ENCODE measurements at places on chromosomes 1 and 21. TPM values are rescaled to one million over a fixed set of nuclear protein-coding genes. Genes with fewer than 3 reads are reported as not detected.
A peak's percentile ranks its signal among the peaks of the same experiment; 100 is the strongest.

SPRR2F gene
- total RNA-seq: not detected

CRNN gene
- total RNA-seq: not detected

NBPF11 gene
- total RNA-seq: 12.6 TPM

CREB3L4 gene
- total RNA-seq: 44.0 TPM

DDX59 gene
- total RNA-seq: 45.1 TPM

- no peak for DNase-seq
- no peaks in the 10 kb centered on the region for H3K36me3 ChIP-seq
- H3K4me1 ChIP-seq: no peaks in the 10 kb centered on the region
- H3K27ac ChIP-seq: no peak overlapping the region
- H3K4me3 ChIP-seq: no peak overlapping the region
Observed at GRCh38 chr1:13893409-13893821, 193.4 kb downstream of the PRDM2 start.

DNA sequence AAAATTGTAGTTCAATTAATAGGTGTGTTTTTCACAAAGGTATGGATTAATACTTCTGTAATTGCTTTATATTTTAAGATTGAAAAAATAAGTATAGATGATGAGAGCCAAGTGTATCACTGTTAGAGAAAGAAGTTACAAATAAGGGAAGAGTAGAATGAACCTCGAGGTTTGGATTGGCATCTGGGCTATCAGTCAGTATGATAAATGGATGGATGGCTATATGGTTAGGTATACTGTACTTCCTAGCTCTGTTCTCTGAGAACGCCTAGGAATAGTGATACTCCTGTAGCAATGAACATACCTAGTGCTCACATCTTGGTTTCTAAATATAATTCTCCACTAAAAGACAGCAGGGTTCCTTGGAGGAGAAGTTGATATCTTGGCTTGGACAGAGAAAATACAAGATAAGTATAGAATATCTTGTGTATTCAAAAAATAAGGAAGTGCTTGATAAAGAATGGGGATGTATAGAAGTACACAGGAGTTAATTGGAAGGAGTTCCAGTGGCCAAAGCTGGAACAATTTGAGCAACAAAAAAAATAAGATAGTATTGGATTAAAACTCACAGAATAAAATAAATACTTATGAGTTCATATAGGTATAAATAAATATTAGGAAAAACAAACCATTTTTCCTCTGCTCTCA, 12.4 kb downstream of the IPO9 start:
- H3K27me3 ChIP-seq: no peaks in the 10 kb centered on the region
- DNase-seq: no peak

DNA sequence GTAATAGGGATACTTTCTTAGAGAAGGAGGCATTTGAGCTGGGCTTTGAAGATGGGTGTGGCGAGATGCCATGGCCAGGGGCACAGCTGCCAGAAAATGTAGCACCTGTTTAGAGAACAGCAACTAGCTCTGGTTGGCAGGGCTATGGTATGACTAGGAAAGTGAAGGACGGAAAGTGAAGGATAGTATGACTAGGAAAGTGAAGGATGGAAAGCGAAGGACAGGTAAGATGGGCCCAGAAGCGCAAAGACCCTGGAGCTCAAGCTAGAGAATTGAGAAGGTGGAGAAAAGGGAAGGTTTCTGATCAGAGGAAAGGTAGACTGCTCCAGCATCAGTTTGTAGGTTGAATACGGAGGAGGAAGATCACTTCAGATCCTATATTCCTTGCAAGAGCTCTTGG, 205.4 kb downstream of the SLC35F3 start:
- H3K27me3 ChIP-seq: no peaks in the 10 kb centered on the region
- no peaks in the 10 kb centered on the region for H3K4me1 ChIP-seq
- H3K27ac ChIP-seq: no peak overlapping the region
- no peaks in the 10 kb centered on the region for H3K36me3 ChIP-seq
- no peak for DNase-seq

- no peak overlapping the region for H3K27ac ChIP-seq
- no peaks in the 10 kb centered on the region for H3K4me1 ChIP-seq
- no peak for DNase-seq
- H3K36me3 ChIP-seq: no peaks in the 10 kb centered on the region
- no peak overlapping the region for H3K4me3 ChIP-seq
Observed at GRCh38 chr1:221839321-221839720, 97.4 kb upstream of the DUSP10 start.

DNA sequence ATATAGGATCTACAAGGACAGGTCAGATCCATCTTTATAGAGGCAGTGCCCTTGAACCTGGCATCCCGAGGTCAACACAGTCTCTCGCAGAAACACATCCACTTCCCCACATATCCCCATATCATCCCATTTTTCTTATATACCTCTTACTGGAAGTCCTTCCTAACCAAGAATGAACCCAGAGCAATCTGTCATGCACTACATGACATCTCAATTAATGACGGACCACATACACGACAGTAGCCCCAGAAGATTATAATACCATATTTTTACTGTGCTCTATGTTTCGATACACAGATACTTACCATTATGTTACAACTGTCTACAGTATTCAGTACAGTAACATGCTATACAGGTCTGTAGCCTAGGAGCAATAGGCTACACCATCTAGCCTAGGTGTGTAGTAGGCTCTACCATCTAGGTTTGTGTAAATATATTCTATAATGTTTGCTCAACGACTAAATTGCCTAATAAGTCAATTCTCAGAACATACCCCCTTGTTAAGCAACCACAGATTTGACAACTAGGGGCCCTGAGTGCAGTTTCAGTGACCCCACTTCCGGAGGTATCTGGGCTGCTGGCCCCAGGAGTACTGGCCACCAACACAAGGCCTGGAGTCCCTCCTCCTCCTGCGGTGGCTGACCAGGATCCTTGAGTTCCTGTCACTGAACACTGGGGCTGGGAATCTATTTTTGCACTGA, 28.1 kb downstream of the PTPN14 start:
- peaks cover 16% of the 10 kb centered on the region for H3K4me1 ChIP-seq
- H3K4me3 ChIP-seq: no peak overlapping the region
- DNase-seq: no peak
- H3K27ac ChIP-seq: no peak overlapping the region
- no peaks in the 10 kb centered on the region for H3K36me3 ChIP-seq

DNA sequence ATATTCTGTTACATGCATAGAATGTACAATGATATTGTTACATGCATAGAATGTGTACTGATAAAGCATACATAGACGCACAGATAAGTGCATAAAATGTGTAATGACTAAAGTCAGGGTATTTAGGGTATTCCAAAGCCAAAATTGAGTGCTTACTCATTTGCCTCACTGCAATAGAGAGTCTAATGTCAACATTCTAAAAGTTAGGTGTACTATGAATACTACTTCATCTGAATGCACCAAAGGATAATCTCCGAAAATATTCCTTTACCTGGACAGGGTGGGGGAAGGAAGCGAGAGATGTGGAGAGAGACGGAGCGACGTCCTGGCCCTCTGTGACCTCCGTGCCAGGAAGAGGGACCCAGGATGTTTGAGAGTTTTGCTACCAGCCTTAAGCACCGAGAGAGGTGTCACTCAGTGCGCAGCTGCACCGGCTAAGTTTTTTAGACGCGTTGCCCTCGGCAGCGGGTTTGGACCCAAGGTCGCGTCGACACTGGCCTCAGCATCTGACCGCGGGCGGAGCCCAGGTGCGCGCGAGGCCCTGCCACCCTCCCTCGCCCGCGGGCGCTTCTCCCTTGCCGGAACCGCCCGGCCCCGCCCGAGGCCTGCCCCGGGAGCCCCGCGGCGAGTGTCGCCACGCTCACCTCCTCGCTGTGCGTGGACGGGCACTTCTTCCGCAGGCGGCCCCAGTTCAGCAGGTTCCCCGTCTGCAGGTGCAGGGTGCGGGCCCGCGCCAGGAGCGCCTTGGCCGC, 660 bp downstream of the GCLM start:
- DNase-seq: peak; percentile 87
- H3K27me3 ChIP-seq: no peaks in the 10 kb centered on the region
- H3K4me3 ChIP-seq: peak overlapping the region; percentile 79

- H3K4me3 ChIP-seq: no peak overlapping the region
- no peak overlapping the region for H3K27ac ChIP-seq
- no peaks in the 10 kb centered on the region for H3K27me3 ChIP-seq
- H3K4me1 ChIP-seq: no peaks in the 10 kb centered on the region
- no peaks in the 10 kb centered on the region for H3K36me3 ChIP-seq
Observed at GRCh38 chr1:228889289-228889688, 154.0 kb downstream of the RHOU start.

- H3K36me3 ChIP-seq: no peaks in the 10 kb centered on the region
- H3K4me1 ChIP-seq: no peaks in the 10 kb centered on the region
- no peak overlapping the region for H3K4me3 ChIP-seq
- DNase-seq: no peak
- no peak overlapping the region for H3K27ac ChIP-seq
- H3K27me3 ChIP-seq: no peaks in the 10 kb centered on the region
Observed at GRCh38 chr1:206003854-206004800, 932 bp upstream of the RAB7B start.

DNA sequence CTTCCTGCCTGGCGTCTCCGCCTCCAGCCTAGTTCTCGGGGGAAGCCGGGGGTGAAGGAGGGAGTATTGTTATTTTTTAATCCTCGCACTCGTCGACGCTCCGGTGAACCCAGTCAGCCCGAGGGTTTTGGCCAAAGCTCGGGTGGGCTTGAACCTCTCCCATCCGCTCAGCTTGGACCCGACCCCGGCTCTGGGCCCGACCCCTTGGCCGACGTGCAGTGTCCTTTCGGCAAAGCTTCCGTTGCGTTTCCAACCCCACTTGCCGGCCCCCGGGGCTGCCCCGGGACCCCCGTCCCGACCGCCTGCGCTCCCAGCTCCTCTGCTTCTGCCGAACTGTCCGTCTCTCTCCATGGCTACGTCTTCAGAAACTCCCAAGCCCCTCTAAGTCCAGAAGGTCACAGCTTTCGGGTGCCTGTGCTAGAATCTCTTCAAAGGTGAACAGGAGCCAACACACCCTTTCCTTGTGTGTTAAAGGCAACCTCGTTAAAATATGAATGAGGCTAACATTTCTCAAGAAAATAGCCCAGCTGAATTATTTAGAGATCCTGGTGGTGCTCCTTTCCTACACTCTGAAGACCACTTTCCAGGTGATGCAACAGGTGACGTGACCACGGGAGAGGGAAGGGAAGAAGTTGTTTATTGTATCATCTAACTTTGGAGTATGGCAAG, 647 bp downstream of the DESI2 start:
- H3K27ac ChIP-seq: peak overlapping the region; percentile 66
- peak; percentile 59 for DNase-seq
- H3K27me3 ChIP-seq: no peaks in the 10 kb centered on the region
- H3K4me3 ChIP-seq: peak overlapping the region; percentile 96
- peaks cover 47% of the 10 kb centered on the region for H3K4me1 ChIP-seq
- peaks cover 19% of the 10 kb centered on the region for H3K36me3 ChIP-seq

DNA sequence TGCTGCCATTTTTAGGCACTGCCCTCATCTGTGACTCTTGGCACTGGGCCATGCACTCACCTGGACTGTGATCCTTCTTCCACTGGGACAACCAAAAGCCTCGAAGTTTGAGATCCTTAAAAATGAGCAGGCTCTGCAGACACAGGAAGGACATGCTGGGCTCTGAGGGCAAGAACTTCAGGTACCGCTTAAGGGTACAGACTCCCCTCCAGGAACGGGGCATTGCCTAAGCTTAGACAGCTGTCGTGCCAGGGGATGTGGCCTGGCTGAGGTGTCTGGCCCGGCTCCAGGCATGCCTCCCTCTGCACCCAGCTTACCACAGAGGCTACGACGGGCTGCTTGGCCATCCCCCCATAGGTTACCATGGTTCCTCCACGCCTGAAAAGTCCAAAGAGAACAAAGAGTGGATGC, 14.2 kb upstream of the SRSF4 start:
- H3K36me3 ChIP-seq: peaks cover 7% of the 10 kb centered on the region
- H3K27ac ChIP-seq: no peak overlapping the region
- no peak for DNase-seq
- no peak overlapping the region for H3K4me3 ChIP-seq
- no peaks in the 10 kb centered on the region for H3K27me3 ChIP-seq
- no peaks in the 10 kb centered on the region for H3K4me1 ChIP-seq

DNA sequence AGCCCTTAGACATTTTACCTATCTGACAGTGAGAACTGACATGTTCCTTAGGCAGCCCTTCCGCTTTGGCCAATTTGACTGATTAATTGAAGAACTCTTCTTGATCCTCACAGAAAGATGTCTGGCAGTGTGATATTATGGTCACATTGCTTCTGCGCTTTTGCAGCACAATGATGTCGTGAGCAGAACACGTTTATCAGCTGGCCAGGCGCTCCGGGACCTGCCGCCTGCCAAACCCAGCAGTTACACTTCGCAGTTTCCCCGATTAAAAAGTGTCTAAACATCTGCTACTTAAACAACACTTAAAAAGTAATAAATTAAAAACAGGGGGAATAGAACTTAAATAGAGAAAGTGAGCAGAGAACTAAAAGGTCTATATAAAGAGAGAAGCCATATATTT, 103.5 kb upstream of the ETS2 start:
- DNase-seq: no peak
- no peaks in the 10 kb centered on the region for H3K27me3 ChIP-seq
- H3K36me3 ChIP-seq: no peaks in the 10 kb centered on the region

GRCh38 chr1:50527249-50527986, 104.2 kb upstream of the DMRTA2 start:
- no peaks in the 10 kb centered on the region for H3K27me3 ChIP-seq
- no peak for DNase-seq
- no peak overlapping the region for H3K4me3 ChIP-seq
- no peaks in the 10 kb centered on the region for H3K4me1 ChIP-seq
- H3K36me3 ChIP-seq: 0 out of 2 replicates have a peak, but pooled peaks cover 10% of the 10 kb centered on the region

DNA sequence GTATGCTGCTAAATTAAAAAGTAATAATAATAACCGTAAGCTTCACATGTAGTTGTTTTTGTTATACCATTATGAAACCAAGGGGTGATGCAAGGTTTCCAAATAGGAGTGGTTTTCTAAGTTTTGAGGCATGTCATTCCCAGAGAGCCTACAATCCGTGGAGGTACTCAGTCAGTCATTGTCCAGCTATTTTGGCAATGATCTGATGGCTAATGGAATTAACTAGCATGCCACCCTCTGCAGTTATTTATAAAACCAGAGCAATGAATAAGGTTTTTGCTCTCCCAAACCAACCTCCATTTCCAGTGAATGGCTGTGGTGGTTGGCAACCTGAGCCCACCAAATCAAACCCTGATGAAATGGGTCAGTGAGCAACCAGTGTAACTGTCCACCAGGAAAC, 106.4 kb downstream of the TBX15 start:
- no peaks in the 10 kb centered on the region for H3K4me1 ChIP-seq
- H3K36me3 ChIP-seq: no peaks in the 10 kb centered on the region
- no peak for DNase-seq
- no peak overlapping the region for H3K4me3 ChIP-seq
- H3K27ac ChIP-seq: no peak overlapping the region

DNA sequence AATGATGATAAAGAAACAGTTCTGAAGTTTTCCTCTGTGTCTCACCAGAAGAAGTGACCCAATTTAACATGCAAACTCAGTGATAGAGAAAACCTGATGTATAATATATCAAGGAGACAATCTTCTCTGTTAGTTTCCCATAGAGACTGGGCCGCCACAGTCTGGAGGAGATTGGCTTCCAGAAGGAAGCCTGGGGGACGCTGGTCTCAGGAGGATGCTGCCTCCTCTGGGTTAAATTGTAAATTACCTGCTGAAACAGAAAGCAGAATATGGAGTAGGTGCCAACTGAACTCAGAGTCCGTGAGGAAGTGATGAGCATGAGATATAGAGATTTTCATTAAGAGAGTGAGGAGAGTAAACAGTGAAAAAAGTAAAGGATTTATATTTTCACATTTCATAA, 15.8 kb downstream of the OR14I1 start:
- H3K27me3 ChIP-seq: no peaks in the 10 kb centered on the region
- H3K36me3 ChIP-seq: no peaks in the 10 kb centered on the region
- 0 out of 2 replicates have a peak, but pooled peaks cover 3% of the 10 kb centered on the region for H3K4me1 ChIP-seq
- peak; percentile 71 for DNase-seq
- H3K27ac ChIP-seq: no peak overlapping the region

GRCh38 chr1:4597020-4597419, 57.4 kb upstream of the AJAP1 start:
- DNase-seq: no peak
- H3K36me3 ChIP-seq: no peaks in the 10 kb centered on the region
- H3K27me3 ChIP-seq: no peaks in the 10 kb centered on the region
- peaks cover 15% of the 10 kb centered on the region for H3K4me1 ChIP-seq
- no peak overlapping the region for H3K27ac ChIP-seq
